ENCODE measurements at places on chromosomes 7 and 10.

DNA sequence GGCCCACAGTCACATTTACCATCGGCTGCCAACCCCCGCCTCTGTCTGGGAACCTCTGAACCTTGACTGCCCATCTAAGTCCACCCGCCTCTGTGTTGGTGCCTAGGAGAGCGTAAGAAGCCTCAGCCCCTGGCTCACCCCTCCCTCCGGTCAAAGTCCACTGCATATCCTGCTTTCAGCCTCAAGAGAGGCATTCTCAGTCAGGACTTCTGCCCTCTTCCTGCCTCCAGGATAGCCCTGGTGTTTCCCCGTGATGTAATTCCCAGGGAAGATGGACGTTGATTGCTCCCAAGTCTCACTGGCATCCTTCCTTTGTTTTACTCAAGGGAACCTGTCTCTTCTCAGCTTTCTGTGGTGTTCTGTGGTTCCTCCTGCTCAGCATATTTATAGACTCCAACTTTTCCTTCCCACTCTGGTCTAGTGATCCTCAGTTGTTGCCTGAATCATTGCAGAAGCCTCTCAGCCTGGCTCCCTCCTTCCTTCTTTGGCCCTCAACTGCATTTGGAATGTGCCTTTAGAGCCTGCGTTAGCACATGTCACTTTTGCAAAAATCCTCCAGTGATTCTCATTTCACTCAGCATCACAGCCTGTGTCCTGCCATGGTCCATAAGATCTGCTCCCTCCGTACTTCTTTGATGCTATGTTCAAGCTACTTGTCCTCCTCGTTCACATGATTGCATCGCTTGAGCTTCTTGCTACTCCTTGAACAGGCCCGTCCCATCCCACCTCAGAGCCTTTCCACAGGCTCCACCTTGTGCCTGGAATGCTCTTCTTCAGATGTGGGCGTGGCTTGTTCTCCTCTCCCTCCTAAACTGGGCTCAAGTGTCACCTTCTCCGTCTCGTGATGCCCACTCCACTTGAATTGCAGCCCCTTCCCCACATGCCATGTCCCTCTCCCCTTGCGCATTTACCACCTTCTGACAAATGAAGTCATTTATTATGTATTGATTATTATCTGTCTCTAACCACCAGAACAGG is 124.2 kb downstream of the PLPP4 start:
- no peak for DNase-seq

- DNase-seq, result peak; percentile 63
Observed at GRCh38 chr7:101094791-101095375, 9.6 kb downstream of the TRIM56 start.

GRCh38 chr10:29968585-29968984 is 90.8 kb downstream of the JCAD start:
- DNase-seq, result no peak

- no peak for DNase-seq
Observed at GRCh38 chr7:9028012-9028411, 594.6 kb downstream of the NXPH1 start.

- DNase-seq, result no peak
Observed at GRCh38 chr7:66958538-66959350, 36.6 kb downstream of the SBDS start.

DNA sequence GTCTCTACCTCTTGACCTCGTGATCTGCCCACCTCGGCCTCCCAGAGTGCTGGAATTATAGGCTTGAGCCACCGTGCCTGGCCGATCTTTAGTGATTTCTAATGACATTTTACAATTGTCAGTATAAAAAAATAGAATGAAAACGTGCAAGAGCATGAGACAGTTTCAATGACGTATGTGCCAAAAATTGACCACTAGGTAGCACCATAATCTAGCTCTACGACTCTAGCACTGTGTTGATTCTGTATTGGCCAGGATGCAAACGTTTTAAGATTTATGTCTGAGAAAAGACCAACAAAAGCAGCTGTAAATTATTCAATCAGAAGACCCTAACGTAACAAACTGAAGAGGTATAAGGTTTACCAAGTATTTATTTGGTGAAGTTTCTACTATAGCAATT is 25.4 kb upstream of the EXOC6 start:
- DNase-seq, result peak; percentile 75

DNA sequence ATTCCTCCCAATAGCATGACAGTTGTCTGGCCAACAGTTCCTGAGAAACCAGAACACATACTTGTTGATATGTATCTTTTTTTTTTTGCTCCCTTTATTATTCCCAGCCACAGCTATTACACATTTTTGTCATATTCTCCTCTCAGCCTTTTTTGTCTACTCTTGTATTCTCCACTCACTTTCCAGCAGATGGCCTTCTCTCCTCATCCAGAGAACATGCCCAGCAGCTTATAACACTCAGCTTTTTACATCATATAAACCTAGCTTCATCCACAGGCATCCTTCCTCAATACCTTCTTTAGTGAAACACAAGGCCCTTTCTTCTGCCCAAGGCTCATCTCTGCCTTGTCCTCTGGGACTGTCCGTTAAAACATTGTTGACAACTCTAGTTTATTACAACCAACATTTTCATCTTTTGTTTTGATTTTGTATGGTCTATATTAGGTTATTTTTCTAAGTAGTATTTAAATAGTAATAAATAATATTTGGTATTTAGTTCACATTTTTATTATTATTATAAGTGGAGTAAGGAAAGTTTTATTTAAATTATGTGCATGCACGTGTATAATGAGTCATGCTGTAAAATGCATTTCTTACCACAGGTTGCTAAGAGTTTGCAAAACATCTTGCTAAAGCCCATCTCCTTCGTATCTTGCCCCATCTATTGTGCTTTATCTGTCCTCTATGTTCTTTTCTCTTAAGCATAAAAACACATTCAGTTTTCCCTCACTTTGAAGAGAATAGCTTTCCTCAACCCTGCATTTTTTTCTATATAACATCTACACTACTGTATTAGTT is 101.5 kb downstream of the ORC5 start:
- DNase-seq, result no peak

DNA sequence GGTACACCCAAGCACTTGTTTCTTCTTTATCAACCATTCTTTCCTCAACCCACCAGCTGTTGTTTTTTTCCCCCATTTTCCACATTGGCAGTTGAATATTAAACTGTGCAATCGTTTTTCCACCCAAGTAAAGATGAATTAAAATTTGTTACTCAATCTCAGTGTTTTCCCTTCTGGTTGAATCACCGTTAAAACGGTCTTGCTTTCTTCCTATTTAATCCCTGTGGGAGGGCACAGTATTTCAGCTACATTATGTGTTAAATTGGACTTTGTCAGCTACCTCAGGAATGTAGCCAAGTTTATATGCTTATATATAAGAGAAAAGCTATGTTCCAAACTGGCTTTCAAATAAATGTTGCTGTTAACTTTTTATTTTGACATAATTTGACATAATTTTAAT is 19.9 kb downstream of the SLC35G1 start:
- no peak for DNase-seq

DNA sequence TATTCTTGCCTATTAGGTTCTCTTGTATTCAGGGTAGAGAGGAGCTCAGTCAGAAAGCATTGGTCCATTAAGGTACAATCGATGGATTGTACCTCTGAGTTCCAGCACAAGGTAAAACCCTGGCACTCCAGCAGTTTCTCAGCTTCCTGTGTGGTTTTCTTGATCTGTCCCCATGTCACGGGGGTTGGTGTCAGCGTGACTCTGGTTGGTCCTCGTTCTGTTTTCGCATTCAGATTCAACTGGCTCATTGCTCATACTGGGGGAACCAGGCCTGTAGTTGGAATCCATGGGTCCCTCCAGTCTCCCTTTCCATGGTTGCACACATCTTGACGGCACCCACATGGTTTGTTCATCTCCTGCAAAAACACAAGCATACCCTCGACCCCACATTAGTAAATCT is 32.7 kb upstream of the RASGEF1A start:
- no peak for DNase-seq

DNA sequence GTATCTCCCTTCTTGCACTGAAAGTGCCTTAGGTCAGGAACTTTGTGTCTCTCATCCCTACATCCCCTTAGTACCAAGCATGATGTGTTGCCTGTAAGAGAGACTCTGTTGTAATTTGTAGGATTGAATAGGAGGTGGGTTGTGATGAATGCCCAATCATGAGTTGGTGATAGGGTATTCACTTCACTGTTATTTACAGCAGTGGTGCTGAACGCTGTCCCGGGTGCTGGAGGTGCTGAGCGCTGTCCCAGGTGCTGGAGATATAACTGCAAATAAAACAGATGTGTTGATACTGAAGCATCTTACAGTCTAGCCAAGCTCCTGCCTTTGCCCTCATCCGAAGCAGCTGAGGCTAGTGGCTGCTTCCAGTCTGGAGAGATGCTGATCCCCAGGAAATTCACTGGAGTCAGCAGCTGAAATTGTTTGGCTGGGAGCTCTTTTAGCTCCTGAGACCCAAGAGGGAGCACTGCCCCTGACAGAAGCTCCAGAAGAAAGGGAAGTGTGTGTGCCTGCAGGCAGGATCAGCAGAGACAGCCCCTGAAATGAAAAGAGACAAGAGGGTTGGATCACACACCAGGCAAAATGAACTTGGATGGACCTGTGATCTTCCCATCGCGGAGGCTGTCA is 183.4 kb downstream of the SORCS3 start:
- DNase-seq, result peak; percentile 5

GRCh38 chr10:28298951-28299350 is 3.9 kb downstream of the MPP7 start:
- no peak for DNase-seq

DNA sequence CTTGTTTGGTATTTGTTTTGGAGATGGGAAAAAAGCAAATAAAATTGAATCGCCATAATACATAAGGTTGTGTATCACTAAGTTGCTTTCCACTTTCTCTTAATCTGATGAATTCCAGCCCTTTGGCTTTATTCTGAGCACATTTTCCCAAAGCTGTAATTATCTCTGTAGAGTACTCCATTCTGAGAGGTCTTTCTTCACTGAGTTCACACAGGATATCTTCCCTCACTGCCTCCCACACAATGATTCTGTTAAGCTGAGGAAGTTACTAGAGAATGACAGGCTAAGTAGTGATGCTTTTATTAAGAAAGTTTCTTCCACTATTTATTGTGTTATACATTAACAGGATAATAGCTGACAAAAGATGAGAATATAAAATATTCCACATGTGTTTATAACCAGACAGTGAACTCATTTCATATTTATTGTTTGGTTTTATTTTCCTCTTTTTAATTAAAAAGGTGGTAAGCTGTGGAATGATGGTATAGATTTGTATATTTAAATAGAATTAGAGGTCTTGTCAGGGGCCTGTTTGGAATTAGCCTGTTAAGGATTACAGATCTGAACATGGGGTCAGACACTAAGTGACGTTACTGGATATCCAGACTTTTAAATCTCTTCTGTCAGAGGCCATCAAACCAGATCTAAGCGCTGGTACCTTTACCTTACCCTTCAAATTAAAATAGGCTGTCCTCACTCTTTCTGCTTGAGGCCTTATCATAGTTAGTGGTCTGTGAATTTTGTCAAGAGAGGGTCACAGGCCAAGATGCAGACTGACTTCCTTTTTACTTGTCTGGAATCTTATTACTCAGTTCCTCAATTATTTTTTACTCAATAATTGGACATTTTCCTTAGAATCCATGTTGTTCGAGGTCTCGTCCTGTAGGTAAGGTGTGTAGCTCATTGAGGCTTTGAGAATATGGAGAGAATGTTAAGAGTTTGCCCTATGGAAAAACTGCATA is 8.4 kb downstream of the PLXDC2 start:
- no peak for DNase-seq

DNA sequence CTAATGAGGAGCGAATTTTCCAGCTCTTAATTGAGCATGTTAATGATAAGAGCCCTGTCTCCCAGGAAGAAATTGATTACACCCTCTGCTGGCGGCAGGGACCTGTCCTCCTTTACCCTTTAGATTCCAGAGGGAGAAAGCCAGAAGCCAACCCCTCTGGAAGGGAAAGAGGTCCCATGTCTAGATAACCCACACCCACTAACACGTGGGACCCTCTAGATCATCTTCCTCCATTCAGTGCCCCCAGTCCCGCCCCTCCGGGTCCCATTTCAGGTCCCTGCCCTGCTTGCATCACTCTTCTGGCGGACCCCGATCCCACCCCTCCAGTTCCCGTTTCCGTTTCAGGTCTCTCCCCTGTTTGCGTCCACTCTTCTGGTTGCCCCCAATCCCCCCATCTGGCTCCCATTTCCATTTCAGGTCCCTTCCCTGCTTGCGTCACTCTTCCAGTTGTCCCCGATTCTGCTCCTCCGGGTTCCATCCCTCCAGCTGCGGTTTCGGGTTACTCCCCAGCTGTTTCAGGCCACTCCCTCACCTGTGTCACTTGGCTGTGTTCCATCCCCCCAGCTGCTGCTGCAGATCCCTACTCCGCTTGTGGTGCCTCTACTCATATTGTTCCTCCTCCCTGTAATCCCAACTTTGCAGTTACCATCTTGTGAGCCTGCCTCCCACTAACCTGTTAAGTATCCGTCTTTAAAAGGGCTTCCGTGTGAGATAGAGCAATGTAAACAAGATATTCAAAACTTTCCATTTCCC is 202.4 kb downstream of the SH2D4B start:
- no peak for DNase-seq

- no peak for DNase-seq
Observed at GRCh38 chr7:85866540-85866939, 679.7 kb upstream of the SEMA3D start.

- DNase-seq, result no peak
Observed at GRCh38 chr7:108403597-108404217, 52.5 kb downstream of the NRCAM start.

GRCh38 chr7:150903606-150904005 is 51.3 kb downstream of the AOC1 start:
- DNase-seq, result no peak

GRCh38 chr7:236967-237366 is 44.6 kb downstream of the FAM20C start:
- no peak for DNase-seq

- peak; percentile 31 for DNase-seq
Observed at GRCh38 chr10:930625-931325, 730 bp downstream of the LARP4B start.

DNA sequence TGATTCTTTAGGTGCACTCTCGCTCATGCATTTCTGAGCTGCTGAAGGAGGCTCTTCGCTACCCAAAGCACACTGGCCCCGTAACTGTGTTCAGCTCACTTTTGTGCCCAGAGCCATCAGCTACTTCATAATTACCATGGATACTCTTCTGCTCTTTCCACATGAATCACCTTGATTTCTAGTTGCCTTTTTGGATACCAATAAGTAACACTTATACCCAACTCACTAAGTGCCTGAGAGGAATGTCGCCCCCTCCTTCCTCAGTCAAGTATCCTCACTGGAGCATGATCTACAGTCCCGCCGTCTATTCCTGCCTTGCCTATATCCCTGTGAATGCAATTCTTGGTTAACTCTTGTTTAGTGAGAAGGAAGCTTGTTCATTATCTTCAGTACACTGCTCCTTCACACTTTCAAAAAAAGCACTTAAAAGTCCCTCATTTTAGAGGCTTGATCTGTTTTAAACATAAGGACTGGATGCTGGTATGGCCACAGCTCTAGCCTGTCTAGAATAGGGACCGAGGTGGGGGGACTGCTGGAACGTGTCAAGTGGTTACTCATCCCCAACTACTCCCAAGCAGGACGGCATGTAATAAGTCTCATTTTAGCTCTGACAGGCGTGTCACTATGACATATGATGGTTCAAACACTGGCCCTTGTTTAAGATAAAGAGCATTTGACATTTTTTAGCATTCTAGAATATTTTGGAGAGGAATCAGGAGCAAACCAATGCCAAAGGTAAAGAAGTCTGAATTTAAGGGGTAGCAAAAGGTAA is 23.7 kb downstream of the SVIL start:
- DNase-seq, result no peak

- no peak for DNase-seq
Observed at GRCh38 chr7:117623606-117624005, 143.8 kb downstream of the CFTR start.

All from hematopoietic multipotent progenitor cell treated with erythropoietin and hydrocortisone succinate and interleukin-3 and kit ligand, for 8 days (in vitro differentiated cells).